Activated CD4-positive, alpha-beta T cell treated with anti-CD3 and anti-CD28 coated beads, Interleukin-2, amount 50 U/mL, for 1 hour (primary cell): ENCODE measurements at places on chromosomes 12 and 14.

DNA sequence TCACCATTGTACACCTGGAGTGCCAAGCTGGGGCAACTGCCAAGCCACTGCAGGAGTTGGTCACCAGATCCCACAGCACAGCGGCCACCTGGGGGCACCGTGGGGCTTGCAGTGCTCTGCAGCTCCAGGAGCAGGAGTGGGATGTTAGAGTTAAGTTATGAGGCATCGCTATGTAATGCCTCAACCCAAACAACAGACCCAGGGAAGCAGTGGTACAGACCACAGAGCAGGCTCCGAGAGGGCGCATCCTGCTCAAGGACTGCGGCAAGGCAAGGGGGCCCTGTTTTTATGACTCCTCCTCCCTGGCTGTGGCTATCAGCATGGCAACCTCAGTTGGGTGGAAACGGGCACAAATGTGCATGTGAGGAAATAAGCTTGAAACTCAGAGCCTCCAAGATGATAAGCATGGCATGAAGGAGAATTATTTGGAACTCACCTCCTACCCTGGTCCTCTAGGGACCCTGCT is 63.1 kb downstream of the ARL6IP4 start:
- peak; percentile 67 for DNase-seq

DNA sequence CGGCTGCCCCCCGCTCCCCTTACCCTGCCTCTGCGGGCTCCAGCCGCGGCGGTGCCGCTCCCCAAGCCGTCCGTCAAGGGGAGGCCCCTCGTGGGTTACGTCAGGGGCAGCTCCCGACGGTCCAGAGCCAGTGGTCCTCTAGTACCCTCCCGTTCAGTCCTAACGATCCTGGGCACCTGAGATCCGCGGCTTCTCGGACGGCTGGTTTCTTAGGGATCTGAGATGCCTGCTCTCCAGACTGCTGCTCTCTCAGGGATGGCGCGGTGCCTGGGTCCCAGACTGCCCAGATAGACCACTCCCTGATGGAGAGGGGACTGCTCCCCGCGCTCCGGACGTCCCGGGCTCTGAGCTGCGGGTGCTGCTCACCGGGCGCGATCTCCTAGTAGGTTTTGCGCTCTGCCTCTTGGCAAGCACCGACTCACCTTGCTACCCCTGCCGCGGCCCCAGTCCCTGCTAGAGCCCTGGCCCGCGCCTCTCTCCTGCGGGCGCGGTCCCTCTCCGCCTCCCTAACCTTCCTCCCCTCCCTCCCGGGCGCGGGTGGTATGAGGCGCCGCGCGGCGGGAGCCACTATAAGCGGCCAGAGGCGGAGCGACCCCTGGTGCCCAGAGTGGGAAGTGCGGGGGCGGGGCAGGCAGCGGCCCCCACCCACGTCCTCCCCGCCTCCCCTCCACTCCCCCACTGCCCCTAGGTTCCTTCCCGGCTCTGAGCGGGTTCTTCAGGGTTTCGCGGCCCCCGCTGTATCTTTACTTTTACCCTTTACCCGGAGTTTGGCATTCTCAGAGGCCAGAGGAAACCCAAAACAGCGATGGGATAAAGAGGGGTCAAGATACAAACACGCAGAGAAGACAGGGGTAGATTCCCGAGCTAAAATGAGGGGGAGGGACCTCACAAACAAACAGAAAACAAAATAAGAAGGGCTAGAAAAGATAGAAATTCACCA is at the start of gene C1QL4:
Gene C1QL4, minus strand, starts transcription at position 544 of the 940 bp plus-strand sequence. CDS start 711 bp downstream, outside the sequence.
- DNase-seq: peak; percentile 88

DNA sequence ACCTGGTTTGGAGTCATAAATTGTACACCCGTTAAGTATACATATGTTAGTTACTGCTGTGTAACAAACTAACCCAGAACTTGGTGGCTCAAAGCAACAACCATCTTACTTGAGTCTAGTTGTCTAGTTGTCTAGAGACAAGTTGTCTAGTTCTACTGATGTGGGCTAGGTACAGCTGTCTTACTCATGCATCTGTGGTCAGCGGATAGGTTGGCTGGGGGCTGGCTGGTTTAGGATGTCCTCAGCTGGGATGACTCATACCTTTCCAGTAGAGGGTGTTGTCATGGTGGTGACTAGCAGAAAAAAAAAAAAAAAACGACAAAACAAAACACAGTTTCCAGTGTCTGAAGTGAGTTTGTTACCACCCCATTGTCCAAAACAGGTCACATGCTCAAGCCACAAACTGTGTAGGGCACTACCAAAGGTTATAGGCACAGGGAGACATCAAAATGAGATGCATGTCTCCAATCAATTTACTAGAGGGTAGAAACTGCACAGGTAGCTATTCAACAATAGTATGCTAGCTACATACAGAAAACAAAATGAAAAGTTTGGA is 680.3 kb downstream of the MED13L start:
- DNase-seq: no peak

DNA sequence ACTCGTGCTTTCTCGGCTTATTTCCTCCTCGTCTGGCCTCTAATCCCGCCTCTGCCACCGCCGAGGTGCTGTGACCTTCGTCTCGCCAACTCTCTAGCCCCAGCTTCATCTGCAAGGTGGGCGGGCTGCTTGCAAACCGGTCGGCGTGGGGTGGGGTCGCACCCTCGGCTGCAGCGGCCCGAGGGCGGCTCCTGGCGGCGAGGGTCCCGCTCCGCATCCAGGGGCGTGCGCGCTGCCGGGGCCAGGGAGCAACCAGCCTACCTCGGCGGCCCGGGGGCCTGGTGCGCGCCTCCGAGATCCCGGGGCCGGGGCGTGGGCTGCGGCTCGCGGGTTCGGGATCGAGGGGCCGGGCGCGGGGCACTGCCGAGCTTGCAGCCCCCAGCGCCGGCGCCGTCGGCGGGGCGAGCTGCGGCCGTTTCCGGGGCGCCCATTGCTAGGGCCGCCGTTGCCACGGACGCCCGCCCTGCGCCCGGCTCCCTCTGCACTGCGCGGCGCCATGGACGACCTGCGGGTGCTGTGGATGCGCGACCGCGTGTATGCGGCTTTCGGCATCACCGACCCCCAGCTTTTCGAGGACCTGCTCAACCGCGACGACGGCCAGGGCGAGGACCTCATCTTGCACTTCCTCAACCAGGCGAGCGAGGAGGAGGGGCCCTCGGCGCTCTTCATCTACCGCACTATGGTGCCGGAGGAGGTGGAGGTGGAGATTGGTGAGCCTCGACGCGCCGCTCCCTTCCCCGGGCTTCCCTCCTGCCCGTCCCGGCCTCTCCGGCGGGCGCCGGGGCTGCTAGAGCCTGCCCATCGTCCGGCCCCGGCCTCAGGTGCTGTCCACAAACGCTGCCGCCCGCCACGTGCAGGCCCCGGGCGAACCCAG is at the start of gene DNAH10:
Gene DNAH10, plus strand, starts transcription at position 461 of the 874 bp plus-strand sequence. Its CDS starts 36 bp downstream, at position 497.
- peak; percentile 13 for DNase-seq

GRCh38 chr12:79782172-79782900 is 91.6 kb upstream of the PAWR start:
- no peak for DNase-seq

DNA sequence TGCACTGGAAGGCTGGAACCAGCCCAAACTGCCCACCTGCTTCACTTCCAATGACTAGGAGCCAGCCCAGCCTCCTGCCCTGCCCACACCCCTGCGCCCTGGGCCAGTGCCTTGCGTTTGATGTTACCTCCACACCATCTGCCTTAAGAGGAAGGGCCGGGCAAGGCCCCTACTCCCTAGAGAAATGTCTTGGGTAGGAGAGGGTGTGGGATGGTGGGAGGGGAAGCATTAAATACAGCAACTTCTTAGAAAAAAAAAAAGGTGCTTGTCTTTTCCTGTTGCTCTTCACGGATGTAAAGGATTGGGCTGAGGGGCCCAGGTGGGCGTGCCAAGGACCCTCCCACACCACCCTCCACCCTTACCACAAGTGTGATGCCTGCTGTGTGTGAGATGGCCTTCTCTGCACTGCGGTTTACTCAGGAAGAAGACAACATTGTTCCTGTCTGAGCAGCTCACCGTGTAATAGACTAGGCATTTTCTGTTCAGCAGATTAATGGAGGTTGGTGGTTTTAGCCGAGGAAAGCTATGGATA is 99.9 kb downstream of the NINJ2 start:
- DNase-seq: peak; percentile 60
